ENCODE measurements at places on chromosomes 6 and 20. TPM values are rescaled to one million over a fixed set of nuclear protein-coding genes. Genes with fewer than 3 reads are reported as not detected.
A peak's percentile ranks its signal among the peaks of the same experiment; 100 is the strongest.

Gene SDCBP2
- total RNA-seq: 3.0 TPM

Gene PI16
- total RNA-seq: not detected

DNA sequence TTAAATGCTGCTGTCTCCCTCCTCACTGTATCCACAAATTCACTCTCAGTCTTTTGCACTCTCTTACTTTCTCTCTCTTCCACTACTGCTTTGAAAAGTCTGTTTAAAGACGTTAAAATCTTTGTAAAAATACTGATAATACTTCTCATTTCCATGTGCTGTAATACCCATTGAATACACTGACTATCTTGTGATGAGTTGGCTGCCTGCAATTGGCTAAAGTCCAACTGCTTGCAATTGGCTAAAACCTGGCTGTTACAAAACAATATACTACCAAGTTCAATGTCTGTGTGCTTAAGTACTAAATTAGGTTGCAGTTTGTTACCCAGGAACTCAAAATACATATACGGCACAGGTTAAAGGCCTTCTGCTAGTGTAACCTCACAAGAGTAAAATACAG is 264.8 kb downstream of the THBS2 start:
- H3K27me3 ChIP-seq: no peaks in the 10 kb centered on the region
- no peaks in the 10 kb centered on the region for H3K36me3 ChIP-seq

DNA sequence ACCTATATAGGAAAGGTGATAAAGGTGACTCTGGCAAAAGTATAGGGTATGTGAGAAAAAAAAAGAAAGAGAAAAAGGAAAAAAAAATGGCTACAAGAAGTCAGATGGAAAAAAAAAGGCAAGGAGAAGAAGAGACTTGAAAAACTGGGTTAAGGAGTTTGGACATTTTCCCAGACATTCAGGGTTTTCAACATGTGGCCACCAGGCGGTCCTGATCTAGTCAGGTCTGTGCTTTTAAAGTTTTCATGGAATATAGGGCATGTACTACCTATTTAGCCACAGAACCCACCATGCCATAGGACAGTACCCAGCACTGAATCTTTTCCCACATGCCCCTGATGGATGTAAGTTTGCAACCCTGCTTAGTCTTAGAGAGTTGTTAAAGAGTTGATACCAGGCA is 433.7 kb downstream of the MAFB start:
- no peaks in the 10 kb centered on the region for H3K36me3 ChIP-seq
- H3K27ac ChIP-seq: no peak overlapping the region
- H3K4me3 ChIP-seq: no peak overlapping the region

- no peaks in the 10 kb centered on the region for H3K36me3 ChIP-seq
- no peak overlapping the region for H3K4me3 ChIP-seq
- no peaks in the 10 kb centered on the region for H3K27me3 ChIP-seq
- H3K4me1 ChIP-seq: no peaks in the 10 kb centered on the region
- no peak overlapping the region for H3K27ac ChIP-seq
Measured at GRCh38 chr6:126919947-126920346, 198.5 kb upstream of the RSPO3 start.

DNA sequence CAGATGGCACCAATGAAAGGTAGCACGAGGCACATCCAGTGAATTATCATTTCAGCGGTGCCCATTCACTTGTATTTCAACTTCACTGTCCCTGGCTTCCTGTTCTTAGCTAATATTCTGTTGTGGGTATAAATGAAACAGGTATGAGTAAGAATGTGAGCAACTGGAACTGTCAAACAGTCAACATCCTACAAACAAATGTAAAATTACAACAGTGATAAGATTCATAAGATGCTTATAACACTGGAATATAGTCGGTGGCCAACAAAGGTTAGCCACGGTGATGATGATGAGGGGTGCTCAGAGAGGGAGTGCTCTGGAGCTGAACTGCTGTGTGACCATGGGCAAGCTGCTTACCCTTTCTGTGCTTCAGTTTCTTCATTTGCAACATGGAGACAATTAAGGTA is 74.9 kb upstream of the TOX2 start:
- H3K27ac ChIP-seq: peak overlapping the region; percentile 73
- peaks cover 4% of the 10 kb centered on the region for H3K27me3 ChIP-seq
- DNase-seq: peak; percentile 63
- peak overlapping the region; percentile 21 for H3K4me3 ChIP-seq

GRCh38 chr20:59825944-59826759 is 107.3 kb downstream of the SYCP2 start:
- H3K27me3 ChIP-seq: no peaks in the 10 kb centered on the region
- no peak overlapping the region for H3K4me3 ChIP-seq
- H3K4me1 ChIP-seq: no peaks in the 10 kb centered on the region
- no peak overlapping the region for H3K27ac ChIP-seq
- no peaks in the 10 kb centered on the region for H3K36me3 ChIP-seq
- no peak for DNase-seq

DNA sequence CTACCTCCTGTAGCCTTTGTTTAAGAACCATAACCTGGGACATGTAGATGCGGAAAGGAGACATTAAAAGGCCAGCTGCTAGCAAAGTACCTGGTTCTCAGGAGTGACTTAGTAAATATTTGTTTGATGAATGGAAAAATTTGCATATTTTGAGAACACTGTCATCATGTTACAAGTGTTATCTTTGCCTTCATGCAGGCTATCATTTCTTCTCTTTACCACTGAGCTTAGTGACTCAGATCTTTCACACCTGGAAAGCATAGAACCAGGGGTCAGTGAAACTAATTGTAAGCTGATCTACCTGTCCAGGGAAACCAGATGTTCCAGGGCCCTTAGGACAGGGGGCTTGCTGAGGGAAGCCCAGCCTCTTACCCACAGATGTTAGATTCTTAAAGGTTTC is 5.4 kb downstream of the ZFP57 start:
- no peak overlapping the region for H3K27ac ChIP-seq
- H3K27me3 ChIP-seq: peaks cover 12% of the 10 kb centered on the region
- H3K4me1 ChIP-seq: peaks cover 11% of the 10 kb centered on the region

- H3K27ac ChIP-seq: no peak overlapping the region
- no peak for DNase-seq
- H3K36me3 ChIP-seq: no peaks in the 10 kb centered on the region
- H3K27me3 ChIP-seq: peaks cover 1% of the 10 kb centered on the region
- no peaks in the 10 kb centered on the region for H3K4me1 ChIP-seq
Measured at GRCh38 chr6:131960371-131961133, 9.4 kb upstream of the CCN2 start.

Gene KPNA5
- total RNA-seq: 7.2 TPM

Gene B3GALT4
- 4.1 TPM for total RNA-seq

- peaks cover 37% of the 10 kb centered on the region for H3K36me3 ChIP-seq
- H3K4me1 ChIP-seq: peaks cover 42% of the 10 kb centered on the region
Measured at GRCh38 chr6:147281895-147282565, 77.8 kb downstream of the STXBP5 start.

DNA sequence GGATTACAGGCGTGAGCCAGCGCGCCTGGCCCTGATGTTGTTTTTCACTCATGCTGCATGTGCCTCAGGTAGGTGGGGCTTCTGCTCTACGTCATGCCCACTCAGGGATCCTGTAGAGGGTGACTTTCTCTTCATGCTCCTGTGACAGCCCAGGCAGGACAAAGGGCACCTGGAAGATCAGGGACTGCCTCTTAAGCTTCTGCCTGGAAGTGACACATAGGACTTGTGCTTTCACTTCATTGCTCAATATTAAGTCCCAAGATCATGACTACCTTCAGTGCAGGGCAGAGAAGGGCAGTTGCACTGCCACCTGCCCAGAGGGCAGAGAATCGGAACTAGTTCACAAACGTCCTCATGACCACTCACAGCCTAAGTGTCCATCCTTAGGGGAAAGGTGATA is 249.5 kb upstream of the SULF2 start:
- no peak overlapping the region for H3K4me3 ChIP-seq
- no peak for DNase-seq
- no peak overlapping the region for H3K27ac ChIP-seq
- H3K36me3 ChIP-seq: no peaks in the 10 kb centered on the region

DNA sequence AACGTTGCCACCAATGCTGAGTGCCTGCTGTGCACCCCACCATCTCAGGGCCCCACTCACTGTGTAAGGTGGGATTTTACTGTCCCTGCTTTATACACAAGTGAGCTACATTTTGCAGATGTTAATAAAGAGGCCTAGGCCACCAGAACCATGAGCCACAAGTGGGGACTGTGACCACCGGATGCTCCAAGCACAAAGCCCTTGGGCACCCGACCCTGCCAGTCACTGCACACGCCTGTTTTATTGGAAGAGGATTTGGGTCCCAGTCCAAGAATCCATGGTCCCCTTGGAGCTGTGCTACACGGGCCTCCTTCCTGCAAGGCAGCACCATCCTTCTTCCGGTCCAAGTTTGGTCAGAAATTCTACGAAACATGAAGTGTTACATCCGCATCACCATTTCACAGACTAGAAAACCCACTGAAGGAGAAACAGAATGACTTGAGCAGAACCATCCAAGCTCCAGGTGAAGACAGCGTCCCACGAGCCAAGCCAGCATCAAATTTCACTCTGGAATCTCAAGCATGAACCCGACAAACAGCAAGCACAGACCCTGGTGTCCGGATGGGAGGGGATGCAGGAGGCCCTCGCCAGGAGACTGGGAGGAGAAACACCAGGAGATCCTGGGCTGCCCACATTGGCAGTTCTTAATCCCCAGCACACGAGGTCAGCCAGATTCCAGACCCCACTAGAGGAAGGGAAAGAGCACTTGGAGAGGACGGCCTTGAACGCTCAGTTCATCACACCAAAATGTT is 226.9 kb downstream of the DLL1 start:
- no peaks in the 10 kb centered on the region for H3K36me3 ChIP-seq
- no peak for DNase-seq
- no peak overlapping the region for H3K27ac ChIP-seq
- H3K4me1 ChIP-seq: no peaks in the 10 kb centered on the region
- no peaks in the 10 kb centered on the region for H3K27me3 ChIP-seq

DNA sequence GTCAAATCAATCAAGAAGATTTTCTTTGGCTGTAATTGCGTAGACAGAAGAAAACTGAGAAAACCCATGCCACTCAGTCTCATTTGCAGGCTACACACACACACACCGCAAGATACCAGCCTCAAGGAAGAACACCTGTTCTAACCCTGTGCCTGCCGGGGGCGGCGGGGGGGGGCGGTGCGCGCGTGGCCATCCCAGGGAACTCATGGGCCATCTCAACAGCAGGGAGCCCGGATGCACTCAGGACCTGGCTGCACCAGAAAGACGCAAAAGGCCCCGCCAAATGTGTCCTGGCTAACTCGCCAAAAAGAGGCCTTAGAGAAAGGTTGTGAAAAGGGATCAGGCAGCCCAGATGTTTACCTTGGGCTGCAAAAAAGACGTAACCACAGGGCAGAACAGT is 2.1 kb downstream of the B3GAT2 start:
- peaks cover 73% of the 10 kb centered on the region for H3K27me3 ChIP-seq
- DNase-seq: no peak
- H3K4me3 ChIP-seq: peak overlapping the region; percentile 85

GRCh38 chr6:158417760-158418098 is 105.5 kb downstream of the TULP4 start:
- H3K4me3 ChIP-seq: no peak overlapping the region
- no peak for DNase-seq
- H3K27me3 ChIP-seq: no peaks in the 10 kb centered on the region
- H3K4me1 ChIP-seq: no peaks in the 10 kb centered on the region
- H3K36me3 ChIP-seq: no peaks in the 10 kb centered on the region
- no peak overlapping the region for H3K27ac ChIP-seq

GRCh38 chr20:14295770-14296309 is 41.6 kb downstream of the FLRT3 start:
- DNase-seq: no peak
- no peak overlapping the region for H3K27ac ChIP-seq
- no peak overlapping the region for H3K4me3 ChIP-seq
- no peaks in the 10 kb centered on the region for H3K36me3 ChIP-seq
- H3K27me3 ChIP-seq: no peaks in the 10 kb centered on the region

- no peaks in the 10 kb centered on the region for H3K36me3 ChIP-seq
- no peak for DNase-seq
- H3K4me3 ChIP-seq: no peak overlapping the region
- H3K4me1 ChIP-seq: no peaks in the 10 kb centered on the region
Measured at GRCh38 chr6:79610306-79611009, 20.7 kb upstream of the SH3BGRL2 start.

GRCh38 chr6:84908304-84908904 is 144.0 kb upstream of the TBX18 start:
- H3K27ac ChIP-seq: no peak overlapping the region
- H3K4me1 ChIP-seq: no peaks in the 10 kb centered on the region
- no peak for DNase-seq
- no peaks in the 10 kb centered on the region for H3K27me3 ChIP-seq

Gene SLC17A3
- 0.58 TPM for total RNA-seq

DNA sequence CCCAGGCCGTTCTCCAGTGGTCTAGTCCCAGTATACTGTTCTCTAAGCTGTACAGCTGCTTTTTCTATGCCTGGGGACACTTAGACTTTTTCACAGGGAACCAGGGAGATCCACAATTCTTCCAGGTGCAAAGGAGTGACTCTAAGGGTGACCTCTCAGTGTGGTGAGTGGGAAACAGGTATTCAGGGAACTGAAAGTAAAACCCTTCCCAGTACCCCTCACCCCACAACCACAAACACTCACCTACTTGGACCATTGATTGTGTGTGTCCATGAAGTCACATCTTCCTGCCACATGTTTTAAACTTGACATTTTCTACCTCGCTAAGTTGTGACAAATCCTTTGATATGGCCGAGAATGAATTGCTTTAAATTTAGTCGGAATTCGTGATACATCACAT is 183.6 kb downstream of the CLIC5 start:
- peaks cover 2% of the 10 kb centered on the region for H3K36me3 ChIP-seq
- H3K27me3 ChIP-seq: no peaks in the 10 kb centered on the region
- peak overlapping the region; percentile 91 for H3K27ac ChIP-seq
- peak overlapping the region; percentile 76 for H3K4me3 ChIP-seq
- peaks cover 46% of the 10 kb centered on the region for H3K4me1 ChIP-seq

Gene RSPO4
- total RNA-seq: not detected

- no peaks in the 10 kb centered on the region for H3K36me3 ChIP-seq
- DNase-seq: no peak
- peaks cover 5% of the 10 kb centered on the region for H3K27me3 ChIP-seq
- no peaks in the 10 kb centered on the region for H3K4me1 ChIP-seq
- H3K27ac ChIP-seq: no peak overlapping the region
- no peak overlapping the region for H3K4me3 ChIP-seq
Measured at GRCh38 chr6:150527100-150527499, 72.6 kb upstream of the PLEKHG1 start.

DNA sequence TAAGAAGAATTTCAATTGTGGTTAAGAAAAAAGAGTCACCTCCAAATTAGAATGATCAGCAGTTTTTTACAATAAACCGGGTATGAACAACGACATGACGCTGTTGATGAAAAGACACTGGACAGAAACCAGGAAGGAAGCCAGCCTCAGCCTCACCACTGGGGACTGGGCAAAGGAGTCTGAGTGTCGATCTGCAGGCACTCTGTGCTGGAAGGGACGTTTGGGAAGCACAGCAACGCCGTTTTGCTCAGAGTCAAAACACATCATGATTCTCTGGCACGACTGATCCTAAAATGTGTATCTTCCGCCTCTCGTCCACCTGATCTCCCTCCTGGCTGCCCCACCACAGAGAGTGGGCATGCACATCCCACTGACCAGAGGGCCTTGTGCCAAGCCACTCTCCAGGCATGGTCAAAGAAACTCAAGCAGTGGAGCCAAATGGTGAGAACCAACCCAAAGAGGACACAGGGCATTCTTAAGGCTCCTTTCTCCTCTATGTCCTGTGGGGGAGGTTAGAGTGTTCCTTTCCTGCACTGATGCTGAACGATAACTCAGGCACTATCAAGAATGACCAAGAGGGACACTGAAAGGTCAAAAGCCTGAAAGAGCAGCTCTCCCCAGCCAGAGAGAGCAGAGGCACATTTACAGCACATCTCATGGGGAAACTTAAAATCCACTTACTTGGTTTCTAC is 68.8 kb downstream of the AGPAT4 start:
- H3K27ac ChIP-seq: no peak overlapping the region
- H3K4me1 ChIP-seq: no peaks in the 10 kb centered on the region
- DNase-seq: no peak
- no peak overlapping the region for H3K4me3 ChIP-seq
- no peaks in the 10 kb centered on the region for H3K27me3 ChIP-seq
- peaks cover 2% of the 10 kb centered on the region for H3K36me3 ChIP-seq

Measured in activated CD4-positive, alpha-beta T cell treated with anti-CD3 and anti-CD28 coated beads, Interleukin-2, amount 10 ng/mL, durations not matched to agents 24 days and 14 days (primary cell).